ENCODE measurements at places on chromosomes 1 and 21.
A peak's percentile ranks its signal among the peaks of the same experiment; 100 is the strongest.

DNA sequence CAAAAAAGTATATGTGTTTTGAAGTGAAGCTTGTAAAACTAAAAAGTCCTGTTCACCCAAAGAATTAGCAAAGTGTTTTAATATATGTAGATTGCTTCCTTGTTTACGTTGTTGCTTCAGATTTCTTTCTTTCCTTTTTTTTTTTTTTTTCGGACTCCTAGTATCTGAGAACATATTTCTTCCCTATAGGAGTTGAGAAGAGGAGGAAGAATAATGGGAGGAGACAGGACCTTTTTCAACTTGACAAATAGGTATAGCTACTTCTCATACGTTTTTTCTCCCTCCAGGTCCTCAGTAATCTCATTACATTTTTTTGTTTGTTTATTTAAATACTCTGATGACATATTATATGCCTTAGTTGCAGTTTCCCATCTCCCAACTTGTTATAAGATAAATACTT is 8.9 kb downstream of the DISP1 start:
- DNase-seq: no peak

- no peak for DNase-seq
Observed at GRCh38 chr21:42390696-42391095, 5.2 kb downstream of the TMPRSS3 start.

- no peak for DNase-seq
Observed at GRCh38 chr1:222136869-222137268, 395.0 kb upstream of the DUSP10 start.

GRCh38 chr1:63112155-63112900 is 210.0 kb upstream of the FOXD3 start:
- no peak for DNase-seq

GRCh38 chr1:33454646-33455282 is 17.7 kb upstream of the ZSCAN20 start:
- DNase-seq: no peak

DNA sequence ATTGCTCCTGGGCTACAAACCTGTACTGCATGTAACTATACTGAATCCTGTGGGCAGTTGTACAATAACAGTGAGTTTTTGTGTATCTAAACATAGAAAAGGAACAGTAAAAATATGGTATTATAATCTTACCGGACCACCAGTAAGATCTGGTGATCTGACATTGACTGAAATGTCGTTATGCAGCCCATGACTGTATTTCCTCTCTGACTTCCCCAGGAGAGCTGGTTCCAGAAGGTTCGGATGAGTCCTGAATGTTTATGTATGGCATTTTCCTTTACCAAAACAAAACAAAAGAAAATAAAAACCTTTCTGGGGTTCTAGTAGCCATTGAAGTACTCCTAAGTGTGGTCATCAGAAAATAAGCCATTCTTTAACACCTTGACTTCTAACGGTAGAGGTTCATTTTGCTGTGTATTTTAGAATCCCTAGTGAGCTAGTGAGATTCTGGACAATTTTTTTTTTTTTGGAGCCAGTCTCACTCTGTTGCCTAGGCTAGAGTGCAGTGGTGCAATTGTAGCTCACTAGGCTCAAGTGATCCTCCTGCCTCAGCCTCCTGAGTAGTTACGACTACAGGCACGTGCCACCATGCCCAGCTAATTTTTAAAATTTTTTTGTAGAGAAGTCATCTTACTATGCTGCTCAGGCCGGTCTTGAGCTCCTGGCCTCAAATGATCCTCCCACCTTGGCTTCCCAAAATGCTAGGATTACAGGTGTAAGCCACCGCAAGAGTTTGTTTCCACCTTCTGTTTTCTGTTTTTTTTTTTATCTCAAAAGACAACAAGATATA is 27.7 kb downstream of the UBE4B start:
- DNase-seq: no peak

GRCh38 chr1:184068354-184068753 is 16.8 kb downstream of the TSEN15 start:
- no peak for DNase-seq

DNA sequence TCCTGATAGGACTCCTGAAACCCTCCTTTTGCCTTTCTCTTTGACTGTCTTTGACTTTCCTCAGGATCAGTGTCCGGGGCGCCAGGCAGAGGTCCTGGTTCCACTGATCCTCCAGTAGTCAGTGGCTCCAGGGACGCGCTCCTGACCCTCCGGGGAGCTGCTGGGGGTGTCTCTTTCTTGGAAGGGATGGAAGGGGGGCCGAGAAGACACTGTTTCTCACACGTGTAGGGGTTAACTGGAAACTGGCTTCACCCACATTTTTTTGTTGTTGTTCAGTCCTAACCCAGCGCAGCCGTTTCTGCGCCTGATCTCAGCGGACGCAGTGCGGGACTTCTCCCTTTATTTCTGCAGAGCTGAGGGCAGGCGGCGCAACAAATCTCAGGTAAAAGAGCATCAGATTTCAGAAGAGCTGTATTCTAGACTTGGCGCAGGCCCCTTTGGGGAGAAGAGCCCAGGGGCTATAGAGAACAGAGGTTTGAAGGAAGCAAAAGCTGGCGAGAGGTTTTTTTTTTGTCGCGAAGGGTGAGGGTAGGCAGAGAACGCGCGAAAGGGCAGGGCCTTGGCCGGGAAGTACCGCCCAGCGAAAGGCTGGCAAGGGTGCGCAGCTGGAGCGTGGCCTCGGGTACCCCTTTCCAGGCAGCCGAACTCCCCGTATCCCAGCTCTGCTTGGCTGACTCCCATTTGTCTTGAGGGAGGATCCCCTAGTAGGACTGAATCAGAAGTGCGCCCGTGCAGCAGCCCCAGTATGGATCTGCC is 4.3 kb upstream of the LHX9 start:
- DNase-seq: no peak

DNA sequence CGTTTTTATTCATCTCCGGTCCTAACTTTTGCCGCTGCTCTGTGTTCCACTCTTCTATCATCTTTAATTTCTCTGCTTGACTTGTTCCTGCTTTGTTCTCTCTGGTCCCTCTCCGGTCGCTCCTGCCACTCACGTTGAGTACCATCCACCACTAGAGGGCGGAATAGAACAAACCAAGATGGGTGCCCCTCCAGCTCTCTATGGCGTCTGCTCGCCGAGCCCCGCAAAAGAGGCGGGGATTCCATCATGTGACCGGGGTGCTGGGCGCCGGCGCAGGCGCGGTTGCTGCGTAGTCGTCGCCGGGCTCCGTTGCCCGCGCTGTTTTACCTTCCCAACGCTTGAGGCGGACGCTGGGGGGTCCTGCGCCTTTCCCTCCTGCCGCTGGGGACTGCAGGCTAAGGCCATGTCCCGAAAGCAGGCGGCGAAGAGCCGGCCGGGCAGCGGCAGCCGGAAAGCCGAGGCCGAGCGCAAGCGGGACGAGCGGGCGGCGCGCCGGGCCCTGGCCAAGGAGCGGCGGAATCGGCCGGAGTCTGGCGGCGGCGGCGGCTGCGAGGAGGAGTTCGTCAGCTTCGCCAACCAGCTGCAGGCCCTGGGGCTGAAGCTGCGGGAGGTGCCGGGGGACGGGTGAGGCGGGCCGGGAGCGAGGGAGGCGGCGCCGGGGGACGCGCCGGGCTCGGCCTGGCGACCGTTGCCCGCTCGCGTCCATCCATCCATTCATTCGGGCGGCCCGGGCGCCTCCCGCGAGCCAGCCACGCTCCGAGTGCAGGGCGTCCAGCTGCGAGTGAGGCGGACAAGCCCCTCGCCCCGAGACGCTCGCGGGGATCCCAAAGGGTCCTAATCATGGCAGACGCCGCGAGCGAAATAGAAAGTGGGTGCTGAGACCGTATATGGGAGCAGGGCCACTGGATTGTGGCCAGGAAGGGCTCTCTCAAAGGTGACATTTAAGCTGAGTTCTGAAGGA is at the start of gene OTUD3:
Gene OTUD3, plus strand, starts transcription at position 285 of the 961 bp plus-strand sequence. Its CDS starts 119 bp downstream, at position 404.
- DNase-seq: peak; percentile 87

Measured in stimulated activated CD4-positive, alpha-beta T cell treated with anti-CD3 and anti-CD28 coated beads, Interleukin-15, amount 100 ng/mL, for 1 hour (primary cell).